ENCODE measurements at places on chromosomes 16 and 17. TPM values are rescaled to one million over a fixed set of nuclear protein-coding genes. Genes with fewer than 3 reads are reported as not detected.

MAPT gene
- 1.8 TPM for total RNA-seq

CCDC40 gene
- total RNA-seq = 1.2 TPM

ZG16B gene
- not detected for total RNA-seq

GRCh38 chr17:32317353-32317752, 24.6 kb downstream of the C17orf75 start:
- no peak overlapping the region for H3K4me3 ChIP-seq
- no peak for DNase-seq
- H3K27ac ChIP-seq = no peak overlapping the region

DNA sequence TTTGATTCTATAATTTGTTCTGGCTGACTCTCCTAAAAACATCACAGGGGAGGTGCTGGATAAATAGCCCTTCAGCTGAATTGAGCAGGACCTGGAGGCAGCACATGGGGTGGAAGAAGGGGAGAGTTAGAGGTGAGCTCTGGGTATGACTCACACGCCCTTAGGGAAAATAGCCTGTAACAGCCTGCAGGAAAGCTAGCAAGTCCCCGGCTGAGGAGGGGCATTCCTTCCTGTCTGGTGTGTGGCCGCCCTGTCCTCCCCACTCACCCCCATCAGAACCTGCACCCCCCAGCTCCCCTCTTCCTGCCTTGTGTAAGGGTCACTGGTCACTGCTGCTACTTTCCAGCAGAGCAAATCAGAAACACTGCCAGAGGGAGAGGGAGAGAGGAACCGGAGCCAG, 187.4 kb downstream of the C16orf95 start:
- DNase-seq = no peak
- no peaks in the 10 kb centered on the region for H3K36me3 ChIP-seq
- H3K27me3 ChIP-seq = peaks cover 5% of the 10 kb centered on the region
- H3K4me1 ChIP-seq = no peaks in the 10 kb centered on the region
- no peak overlapping the region for H3K4me3 ChIP-seq

- H3K36me3 ChIP-seq = no peaks in the 10 kb centered on the region
- no peak overlapping the region for H3K4me3 ChIP-seq
- H3K4me1 ChIP-seq = no peaks in the 10 kb centered on the region
- no peak for DNase-seq
Measured at GRCh38 chr16:58459344-58460218, 40.4 kb upstream of the NDRG4 start.

- no peak overlapping the region for H3K4me3 ChIP-seq
- no peaks in the 10 kb centered on the region for H3K27me3 ChIP-seq
- H3K36me3 ChIP-seq = no peaks in the 10 kb centered on the region
- H3K27ac ChIP-seq = no peak overlapping the region
Measured at GRCh38 chr16:51049276-51049675, 101.8 kb downstream of the SALL1 start.

DNA sequence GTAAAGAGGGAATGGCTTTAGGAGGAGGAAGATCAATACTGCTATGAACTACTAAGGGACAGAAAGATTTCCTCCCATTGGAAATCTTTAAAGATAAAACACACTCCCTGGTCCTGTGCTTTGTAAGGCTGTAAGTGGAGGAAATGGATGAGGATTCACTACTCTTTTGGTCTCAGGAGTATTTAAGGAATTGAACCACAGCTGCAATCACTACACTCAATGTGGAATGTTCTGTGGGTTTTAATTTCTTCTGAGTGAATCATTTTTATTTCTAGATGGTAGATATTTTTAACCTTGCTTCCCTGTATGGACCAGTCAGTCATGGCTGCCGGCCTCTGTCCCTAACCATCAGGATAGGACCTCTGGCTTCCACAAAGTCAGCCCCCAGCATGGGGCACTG, 65.6 kb downstream of the SDR42E1 start:
- no peak overlapping the region for H3K4me3 ChIP-seq
- H3K27me3 ChIP-seq = no peaks in the 10 kb centered on the region
- no peak overlapping the region for H3K27ac ChIP-seq
- no peaks in the 10 kb centered on the region for H3K4me1 ChIP-seq
- no peaks in the 10 kb centered on the region for H3K36me3 ChIP-seq

DNA sequence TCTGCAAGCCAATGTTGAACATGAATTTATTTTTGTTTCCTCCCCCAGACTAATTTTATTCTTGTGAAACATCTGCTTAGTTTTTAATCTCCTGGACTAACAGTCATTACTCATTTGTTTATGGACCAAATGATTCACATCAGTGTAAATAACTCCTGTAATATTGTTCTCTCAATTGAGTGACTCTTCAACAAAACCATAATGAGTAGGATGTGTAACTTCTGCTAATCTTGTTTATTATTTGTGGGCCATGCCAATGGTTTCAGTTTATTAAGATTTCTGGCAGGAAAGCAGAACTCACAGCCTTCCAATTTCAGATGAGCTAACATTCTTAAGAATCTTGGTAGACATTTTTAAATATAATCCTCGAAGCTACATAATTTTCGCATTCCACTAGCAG, 1216.3 kb upstream of the GOT2 start:
- H3K36me3 ChIP-seq = no peaks in the 10 kb centered on the region
- H3K4me1 ChIP-seq = no peaks in the 10 kb centered on the region
- H3K27me3 ChIP-seq = no peaks in the 10 kb centered on the region
- H3K27ac ChIP-seq = no peak overlapping the region

All from T-cell (primary cell).